ENCODE measurements at places on chromosomes 1 and 21.

- no peak for DNase-seq
Measured at GRCh38 chr1:159879977-159880376, 17.5 kb upstream of the VSIG8 start.

- no peak for DNase-seq
Measured at GRCh38 chr1:193951984-193952383, 765.6 kb upstream of the B3GALT2 start.

DNA sequence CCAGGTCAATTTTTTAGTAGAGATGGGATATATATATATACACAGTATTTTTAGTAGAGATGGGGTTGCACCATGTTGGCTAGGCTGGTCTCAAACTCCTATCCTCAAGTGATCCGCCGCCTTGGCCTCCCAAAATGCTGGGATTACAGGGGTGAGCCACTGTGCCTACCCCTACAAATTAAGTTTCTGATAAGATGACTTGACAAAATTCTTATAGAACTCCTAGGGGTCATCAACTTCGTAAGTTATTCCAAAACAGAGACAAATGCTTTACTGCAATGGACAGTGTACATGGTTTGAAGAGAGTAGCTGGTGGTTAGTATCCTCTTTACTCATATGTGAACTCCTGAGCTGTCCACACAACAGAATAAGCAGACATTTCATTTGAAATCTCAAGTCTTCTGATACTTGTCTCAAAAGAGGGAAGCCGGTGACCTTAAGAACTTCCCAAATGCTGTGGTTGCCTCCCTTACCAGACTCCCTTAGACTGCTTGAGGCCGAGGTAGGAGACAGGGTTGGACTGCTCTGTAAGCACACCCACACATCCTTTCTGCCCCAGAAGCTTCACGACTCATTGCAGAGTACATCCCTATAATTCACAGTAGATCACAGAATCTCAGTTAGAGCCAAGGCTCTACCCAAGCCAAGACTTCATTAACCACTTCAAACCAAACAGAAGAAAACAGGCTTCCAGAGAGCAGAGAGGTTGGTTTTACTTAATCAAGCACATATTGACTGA lies 244.1 kb upstream of the IRF2BP2 start:
- no peak for DNase-seq

- no peak for DNase-seq
Measured at GRCh38 chr1:58982259-58982998, 198.6 kb upstream of the JUN start.

Data from NCI-H2171 (cell line).